ENCODE measurements at places on chromosomes 11 and 22.

GRCh38 chr11:118046051-118046963 lies 30.6 kb upstream of the TMPRSS4 start:
- DNase-seq = no peak

DNA sequence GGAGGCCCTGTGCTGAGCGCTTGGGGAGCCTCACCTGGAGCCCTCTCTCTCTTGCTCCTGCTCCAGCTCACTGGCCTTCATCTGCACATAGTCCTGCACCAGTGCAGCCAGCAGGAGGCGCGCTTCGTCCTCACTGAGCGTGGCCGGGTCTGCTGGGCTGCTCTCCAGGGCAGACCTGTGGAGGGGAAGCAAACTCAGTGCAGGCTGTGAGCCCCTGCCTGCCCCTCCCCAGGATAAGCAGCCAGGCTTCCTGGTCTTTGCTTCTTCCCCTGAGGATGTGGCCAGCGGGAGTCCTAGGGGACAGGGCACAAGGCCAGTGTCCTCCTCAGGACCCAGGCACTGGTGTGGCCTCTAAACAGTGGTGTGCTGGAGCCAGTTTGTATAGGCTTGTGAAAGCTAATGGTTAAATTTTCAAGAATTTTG lies 2.2 kb downstream of the CALCA start:
- DNase-seq = no peak

GRCh38 chr11:127612607-127613006 lies 612.0 kb upstream of the KIRREL3 start:
- no peak for DNase-seq

- no peak for DNase-seq
These were observed 81.3 kb downstream of the SERGEF start for GRCh38 chr11:17931595-17931994.

All from AG08395 (cell line).